ENCODE measurements at places on chromosomes 12 and 14.

- no peak for DNase-seq
These were observed 21.8 kb upstream of the KLRD1 start for GRCh38 chr12:10285919-10286318.

- no peak for DNase-seq
These were observed 22.2 kb downstream of the IFNG start for GRCh38 chr12:68137335-68137830.

DNA sequence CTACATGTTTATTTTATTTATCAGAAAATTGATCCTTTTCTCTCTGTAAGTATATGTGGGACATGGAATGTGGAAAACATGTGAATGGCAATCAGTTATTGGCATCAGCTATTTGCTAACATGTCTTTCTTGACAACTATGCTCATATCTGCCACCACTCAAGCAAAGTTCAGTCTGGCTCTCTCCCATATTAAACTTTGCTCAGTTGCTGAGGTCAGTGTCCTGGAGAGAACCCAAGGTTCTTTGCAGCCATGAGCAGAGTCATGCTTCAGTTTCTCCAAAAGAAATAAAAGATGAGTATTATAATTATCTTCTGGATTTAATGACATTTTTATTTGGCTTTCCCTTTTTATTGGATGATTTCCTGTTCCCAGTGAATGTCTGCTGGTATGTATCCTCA is 42.6 kb downstream of the A2M start:
- DNase-seq: no peak

- no peak for DNase-seq
These were observed 322.3 kb downstream of the DUSP6 start for GRCh38 chr12:89029961-89030360.

- no peak for DNase-seq
These were observed 47.3 kb downstream of the WDR20 start for GRCh38 chr14:102187044-102187443.

DNA sequence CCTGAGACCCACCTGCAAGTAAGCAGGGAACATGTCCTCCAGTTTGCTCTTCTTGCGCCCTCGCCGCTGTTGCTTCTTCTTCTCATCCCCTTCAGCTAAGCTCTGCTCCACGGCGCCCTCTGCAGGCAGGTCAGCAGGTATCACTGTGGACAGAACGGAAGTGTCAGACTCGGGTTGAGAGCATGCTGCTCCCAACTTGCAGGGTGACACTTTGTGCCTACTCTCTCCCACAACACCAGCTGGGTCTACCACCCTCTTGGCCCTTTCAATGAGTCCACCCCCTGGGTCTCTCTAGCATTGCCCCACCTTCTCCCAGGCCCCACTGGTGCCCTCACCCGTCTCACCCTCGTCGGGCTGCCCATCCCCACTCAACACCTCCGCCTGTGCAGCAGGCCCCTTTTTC is 16.7 kb downstream of the KMT2D start:
- no peak for DNase-seq

GRCh38 chr14:105333613-105334364 is 19.2 kb downstream of the PACS2 start:
- DNase-seq: no peak

DNA sequence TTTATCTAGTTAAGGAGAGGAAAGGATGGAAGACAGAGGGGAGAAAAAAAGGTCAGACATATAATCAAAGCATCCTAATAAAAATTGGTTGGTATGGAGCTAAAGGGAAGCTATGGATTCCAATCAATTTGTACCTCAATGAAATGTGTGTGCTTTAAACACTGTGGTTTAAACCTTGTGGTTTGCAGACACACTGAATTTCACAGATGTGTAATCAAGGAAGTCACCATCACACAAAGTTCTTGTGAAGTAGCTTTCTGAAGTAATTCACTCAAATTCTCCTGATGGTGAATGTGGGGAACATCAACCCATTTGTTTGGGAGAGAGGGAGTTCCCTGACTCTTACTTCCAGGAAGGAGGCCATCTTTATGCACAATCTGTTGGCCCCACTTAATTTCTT is 243.3 kb upstream of the KRR1 start:
- DNase-seq: no peak

GRCh38 chr12:2335916-2336315 is 283.1 kb downstream of the CACNA1C start:
- DNase-seq: no peak

GRCh38 chr14:35557221-35557747 is 23.3 kb downstream of the INSM2 start:
- DNase-seq: peak; percentile 4

- no peak for DNase-seq
These were observed 17.4 kb upstream of the DRAM1 start for GRCh38 chr12:101859664-101860607.

DNA sequence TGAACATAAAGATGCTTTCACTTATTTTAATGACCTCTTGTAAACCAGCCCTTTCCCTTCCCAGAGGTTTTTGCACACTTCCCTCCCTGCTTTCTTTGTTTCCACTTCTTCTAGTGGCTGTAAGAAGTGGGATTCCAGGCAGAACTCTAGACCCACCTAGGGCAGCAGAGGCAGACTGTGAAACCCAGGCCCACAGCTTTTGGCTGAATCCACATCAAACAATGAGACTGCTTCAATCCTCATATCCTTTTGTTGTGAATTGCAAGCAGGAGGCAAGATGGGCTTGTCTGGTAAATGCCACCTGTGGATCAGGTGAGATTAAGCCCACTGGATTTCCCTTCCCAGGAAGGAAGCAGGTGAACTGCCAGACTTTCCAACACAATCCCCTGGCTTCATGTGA is 12.8 kb downstream of the CCDC177 start:
- DNase-seq: no peak

- DNase-seq: no peak
These were observed 898.9 kb upstream of the SEL1L start for GRCh38 chr14:82432301-82433105.

GRCh38 chr12:71162832-71163763 is 5.3 kb upstream of the TSPAN8 start:
- peak; percentile 66 for DNase-seq

DNA sequence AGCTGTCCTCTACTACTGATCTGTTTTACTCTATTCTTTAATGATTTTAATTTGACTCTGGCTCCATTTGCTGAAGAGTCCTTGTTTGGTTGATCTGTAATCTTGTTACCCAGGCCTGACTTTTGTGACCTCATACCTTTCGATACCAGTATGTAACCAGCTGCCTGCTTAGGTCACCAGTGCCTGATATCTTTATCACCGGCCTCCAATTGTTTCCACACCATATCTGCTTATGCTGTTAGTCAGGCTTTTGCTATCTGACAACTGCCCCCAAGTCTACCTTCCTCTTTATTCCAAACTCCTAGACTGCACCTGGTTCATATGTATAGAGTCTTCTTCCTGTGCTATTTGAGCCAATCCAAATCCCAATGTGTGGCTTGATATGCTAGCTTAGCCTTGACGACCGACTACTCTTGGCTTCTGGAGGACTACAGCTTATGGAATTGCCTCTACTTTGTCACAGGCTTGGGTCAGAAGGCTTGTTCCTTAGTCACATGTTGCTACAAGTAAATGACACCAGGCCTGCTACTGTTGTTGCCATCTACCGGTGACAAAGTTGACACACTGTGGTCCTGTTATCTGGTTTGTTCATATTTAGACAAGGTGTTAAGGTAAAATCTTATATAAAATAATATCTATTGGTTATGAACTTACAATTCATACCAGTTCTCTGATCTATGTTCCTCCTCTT is 193.9 kb downstream of the TRHDE start:
- no peak for DNase-seq

GRCh38 chr12:48350249-48351021 is at the start of gene ZNF641:
TSS of gene ZNF641 (minus strand) at chr12:48350919. CDS start at chr12:48348090, 2,829 bp downstream.
- peak; percentile 88 for DNase-seq

DNA sequence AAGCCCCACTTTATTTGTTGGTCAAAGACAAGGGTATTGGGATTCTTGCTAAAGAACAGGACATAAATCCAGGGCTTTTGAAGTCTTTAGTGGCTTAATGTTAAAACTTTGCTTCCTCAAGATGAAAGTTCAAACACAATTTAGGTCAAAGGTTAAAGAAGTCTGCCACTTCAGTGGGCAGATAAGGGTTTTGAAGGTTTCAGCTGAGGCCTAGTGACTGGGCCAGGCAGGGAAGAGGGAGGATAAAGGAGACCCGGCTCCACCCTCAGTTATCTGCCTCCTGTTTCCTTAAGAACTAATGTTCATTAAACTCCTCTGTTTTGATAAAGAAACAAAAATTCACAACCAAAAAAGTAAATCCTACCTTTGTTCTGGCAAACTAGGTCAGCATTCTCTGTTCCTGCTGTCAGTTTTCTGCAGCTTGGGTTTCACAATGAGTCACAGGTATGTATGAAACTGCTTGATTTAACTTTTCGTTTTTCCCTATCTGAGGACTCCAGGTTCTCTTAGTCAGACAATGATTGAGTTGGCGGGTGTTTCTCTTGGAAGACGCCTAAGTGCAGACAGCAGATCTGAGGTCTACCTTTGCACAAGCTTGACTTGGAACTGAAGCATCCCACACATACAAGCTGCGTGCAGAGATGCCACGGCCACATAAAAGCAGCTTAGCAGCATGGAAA is 208.3 kb downstream of the EXOC5 start:
- DNase-seq: no peak

DNA sequence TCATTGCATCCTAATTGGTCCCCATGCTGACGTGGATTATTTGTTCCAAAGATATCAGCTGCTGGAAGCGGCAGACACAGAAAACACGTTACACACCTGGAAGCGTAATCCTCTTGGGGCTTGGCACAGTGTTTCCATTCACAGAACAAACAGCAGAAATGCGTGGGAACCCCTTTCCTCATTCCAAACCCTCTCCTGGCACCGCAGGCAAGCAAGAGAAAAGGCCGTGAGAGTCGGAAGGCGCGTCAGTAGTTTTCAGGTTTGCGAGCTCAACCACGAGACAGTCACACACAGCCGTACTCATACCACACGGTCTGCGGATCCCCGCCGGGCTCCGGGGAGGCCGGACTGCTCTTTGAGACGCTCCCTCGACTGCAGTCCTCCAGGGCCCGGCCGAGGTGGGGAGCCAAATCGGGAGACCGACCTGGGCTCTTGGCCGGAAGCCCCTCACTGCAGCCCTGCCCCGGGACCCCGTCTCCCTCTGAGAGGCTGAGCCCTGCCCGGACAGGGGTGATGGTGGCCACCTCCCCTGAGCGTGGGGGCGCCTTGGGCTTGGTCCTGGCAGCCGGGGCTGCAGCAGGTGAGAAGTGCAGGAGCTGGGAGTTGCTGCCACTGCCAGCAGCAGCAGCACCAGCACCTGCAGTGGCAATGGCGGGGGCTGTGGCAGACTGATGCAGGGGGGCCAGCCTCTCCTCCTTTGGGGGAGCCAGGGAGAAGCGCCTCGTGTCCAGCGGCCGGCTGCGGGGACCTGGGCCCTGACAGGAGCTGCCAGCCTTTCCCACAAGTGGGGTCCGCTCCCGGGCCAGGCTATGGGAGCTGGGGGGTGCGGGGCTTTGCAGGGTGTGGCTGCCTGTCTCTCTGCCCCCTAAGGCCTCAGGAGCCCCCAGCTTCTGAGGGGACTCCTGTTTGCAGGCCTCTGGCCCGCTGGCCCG is 28.1 kb upstream of the GPR68 start:
- DNase-seq: peak; percentile 37

GRCh38 chr14:39731912-39732311 is 299.7 kb upstream of the FBXO33 start:
- no peak for DNase-seq

DNA sequence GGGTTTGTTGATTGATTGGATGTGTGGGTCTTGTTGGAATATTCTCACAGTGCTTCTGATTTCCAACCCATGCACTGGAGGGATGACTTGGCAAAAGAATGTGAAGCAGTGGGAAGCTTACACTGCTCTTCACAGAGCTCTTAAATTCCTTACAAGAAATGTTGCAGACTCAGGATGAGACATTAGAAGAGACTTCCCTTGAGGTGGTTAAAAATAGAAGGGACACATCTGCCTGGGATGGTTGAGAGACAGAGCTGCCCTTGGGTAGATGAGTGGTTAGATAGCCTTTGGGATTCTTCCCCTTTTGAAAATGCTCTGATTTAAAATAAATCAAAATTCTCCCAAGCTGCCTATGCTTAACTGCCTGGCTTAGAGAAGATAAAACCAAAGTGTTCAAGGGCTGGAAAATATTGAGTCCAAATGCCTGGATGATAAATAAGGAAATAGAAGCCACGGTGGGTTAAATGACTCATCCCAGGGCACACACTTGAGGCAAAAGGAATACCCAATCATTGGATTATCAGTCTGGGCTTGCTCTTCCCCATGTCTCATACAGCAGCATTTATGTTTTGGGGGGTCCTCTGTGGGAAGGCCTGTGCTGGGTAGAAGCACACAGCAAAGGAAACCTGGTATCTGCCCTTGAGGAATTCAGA is 264.3 kb downstream of the AKAP6 start:
- no peak for DNase-seq

- no peak for DNase-seq
These were observed 172.0 kb upstream of the VASH1 start for GRCh38 chr14:76589246-76589645.

DNA sequence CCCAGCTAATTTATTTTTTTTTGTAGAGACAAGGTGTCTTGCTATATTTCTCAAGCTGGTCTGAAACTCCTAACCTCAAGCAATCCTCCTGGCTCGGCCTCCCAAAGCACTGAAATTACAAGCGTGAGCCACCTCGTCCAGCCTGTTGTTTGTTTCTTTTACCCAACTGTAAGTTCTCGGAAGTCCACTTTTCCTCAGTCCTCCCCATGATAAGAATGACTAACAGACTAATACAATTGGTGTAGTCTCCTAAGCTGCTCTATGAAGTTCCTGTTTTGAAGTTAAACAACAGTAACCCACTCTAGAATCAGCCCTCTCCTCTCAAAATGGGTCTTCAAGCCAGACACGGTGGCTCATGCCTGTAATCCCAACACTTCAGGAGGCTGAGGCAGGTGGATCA is 36.5 kb downstream of the HIGD1C start:
- DNase-seq: no peak

DNA sequence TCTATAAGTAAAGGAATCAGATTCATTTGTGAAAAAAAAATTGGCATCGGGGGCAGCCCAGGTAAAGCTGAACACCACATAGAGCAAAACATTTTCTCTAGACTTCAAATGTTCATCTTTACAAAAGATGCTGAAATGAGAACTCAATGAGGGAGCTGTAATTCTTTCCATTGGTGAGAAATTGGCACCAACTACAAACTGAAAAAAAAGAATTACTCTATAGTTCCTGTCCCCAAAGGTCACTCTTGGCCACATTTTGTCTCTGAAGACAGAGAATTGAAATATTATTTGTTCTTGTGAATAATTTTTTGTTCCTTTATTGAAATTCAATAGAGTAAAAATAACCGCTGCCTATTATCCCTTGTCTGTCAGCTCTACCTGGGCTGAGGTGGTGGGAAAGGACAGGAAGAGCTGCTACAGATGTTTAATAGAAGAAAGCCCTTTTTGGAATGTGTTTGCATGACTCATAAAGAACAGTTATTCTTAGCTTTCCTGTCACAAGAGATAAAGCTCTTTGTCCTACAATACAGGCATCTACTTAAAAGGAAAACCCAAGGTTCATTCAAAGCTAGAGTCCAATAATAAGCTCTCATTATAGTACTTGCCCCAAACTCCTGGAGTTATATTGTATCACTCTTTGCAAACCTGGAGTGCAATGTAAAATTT is 380.1 kb upstream of the KITLG start:
- no peak for DNase-seq
